ENCODE measurements at places on chromosomes 16 and 17.

DNA sequence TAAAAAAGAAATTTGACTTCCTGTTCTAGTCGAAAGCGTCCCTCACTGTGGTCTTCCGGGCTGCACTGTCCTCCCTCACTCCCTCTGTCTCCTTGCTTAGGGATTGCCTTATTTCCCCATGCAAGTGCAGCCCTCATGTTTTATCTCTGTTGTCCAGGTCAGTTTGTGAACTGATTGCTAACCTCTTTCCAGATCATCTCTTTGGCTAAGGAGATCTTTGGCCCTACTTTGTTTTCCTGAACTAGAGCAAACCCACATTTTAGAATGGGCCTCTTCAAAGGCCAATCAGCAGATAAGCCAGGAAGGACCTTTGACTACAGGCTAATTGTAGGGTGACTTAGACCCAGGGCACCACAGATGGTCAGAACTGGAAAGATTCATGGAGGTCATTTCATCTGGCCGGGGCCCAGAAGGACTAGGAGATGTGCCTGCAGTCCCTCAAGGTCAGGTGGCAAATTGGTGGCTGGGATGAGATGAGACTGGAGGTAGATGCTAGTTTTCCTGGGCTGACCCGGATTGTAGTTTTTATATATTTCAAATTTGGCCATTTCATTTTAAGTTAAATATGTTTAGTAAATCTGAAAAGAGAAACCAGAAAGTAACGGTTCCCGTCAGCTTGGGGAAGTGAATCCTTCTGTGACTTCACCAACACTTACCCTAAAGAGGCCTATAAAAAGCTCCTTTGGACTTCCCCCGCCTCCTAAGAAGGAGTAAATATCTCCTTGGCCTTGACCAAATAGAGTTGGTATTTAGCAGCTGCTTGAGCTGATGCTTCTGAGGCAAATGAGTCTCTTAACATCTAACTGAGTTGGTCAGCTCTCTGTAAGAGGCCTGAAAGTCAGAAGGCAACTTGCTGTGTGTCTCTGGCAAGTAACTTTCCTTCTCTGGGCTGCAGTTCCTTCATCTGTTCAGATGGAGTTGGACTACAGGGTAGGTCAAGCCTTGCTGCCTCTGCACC, 6.2 kb upstream of the SLC25A19 start:
- no peak for DNase-seq

DNA sequence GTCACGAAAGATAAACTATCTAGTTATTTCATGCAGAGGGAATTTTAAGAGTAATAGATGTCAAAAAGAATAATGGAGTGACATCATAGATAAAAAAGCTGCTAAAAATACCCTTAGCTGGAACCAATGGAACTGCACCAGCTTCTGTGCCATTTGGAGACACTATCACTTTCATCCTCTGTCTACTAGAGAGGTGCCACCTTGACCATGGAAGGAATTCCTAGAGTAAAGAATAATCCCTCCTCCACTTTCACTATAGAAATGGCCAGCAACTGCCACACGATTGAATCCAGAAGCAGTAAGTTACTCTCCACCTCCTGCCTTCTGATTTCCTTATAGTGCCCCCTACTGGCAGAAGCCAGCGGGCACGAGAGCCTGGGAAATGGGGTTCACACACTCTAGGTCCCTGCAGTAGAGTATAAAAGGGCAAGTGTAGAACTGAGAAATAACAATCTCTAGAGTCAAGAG, 2.8 kb upstream of the ALDH3A2 start:
- DNase-seq = no peak

- no peak for DNase-seq
Observed at GRCh38 chr16:87363771-87364455, 19.7 kb downstream of the FBXO31 start.

- DNase-seq = no peak
Observed at GRCh38 chr16:28981517-28981916, 3.3 kb upstream of the LAT start.

GRCh38 chr16:89641458-89642119, 15.9 kb downstream of the CHMP1A start:
- no peak for DNase-seq

GRCh38 chr16:51034481-51035109, 116.5 kb downstream of the SALL1 start:
- DNase-seq = no peak

DNA sequence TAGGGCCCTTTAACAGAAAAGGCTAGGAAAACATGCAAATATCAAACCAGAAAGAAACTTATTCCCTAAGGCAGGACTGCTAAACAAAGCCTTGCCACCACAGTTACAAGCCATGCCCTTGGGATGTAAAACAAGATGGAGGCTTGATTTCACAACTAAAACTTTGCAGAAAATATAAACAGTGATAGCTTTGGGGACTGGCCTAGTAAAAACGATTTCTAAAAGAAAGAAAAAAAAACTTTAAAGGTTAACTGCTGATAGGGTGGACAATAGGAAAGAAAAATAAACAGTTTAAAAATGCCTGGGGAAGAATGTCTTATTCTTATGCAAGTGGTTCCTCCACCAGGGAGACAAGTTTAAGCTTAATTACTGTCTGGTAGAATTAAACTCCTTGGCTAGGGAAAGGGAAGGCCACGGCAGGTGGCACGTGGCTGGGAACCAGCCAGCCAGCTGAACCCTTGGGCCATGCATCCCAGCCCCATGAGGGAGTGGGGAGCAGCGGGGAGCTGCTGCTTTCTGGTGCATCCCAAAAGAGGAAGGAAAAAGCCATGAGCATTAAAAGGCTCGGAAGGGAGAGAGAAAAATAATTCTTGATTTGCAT, 10.7 kb upstream of the TMC5 start:
- DNase-seq = no peak

DNA sequence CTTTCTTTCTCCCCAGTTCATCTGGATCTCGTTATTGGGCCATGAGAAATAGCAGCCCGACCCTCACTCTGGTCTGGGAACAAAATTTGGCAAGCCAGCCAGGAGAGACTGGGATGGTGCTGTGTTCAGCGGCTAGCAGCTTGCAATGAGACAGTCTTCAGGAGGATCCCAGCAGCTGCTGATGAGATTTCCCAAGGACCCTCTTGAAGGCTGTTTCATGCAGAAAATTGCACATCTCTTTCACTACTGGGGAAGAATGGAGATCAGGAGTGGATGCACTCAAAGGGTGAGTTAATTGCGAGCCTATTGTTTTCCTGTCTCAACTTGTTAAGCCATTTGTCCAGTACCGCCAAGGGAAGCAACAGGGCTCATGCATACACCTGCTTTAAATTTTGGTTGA, 5.5 kb upstream of the COIL start:
- no peak for DNase-seq

DNA sequence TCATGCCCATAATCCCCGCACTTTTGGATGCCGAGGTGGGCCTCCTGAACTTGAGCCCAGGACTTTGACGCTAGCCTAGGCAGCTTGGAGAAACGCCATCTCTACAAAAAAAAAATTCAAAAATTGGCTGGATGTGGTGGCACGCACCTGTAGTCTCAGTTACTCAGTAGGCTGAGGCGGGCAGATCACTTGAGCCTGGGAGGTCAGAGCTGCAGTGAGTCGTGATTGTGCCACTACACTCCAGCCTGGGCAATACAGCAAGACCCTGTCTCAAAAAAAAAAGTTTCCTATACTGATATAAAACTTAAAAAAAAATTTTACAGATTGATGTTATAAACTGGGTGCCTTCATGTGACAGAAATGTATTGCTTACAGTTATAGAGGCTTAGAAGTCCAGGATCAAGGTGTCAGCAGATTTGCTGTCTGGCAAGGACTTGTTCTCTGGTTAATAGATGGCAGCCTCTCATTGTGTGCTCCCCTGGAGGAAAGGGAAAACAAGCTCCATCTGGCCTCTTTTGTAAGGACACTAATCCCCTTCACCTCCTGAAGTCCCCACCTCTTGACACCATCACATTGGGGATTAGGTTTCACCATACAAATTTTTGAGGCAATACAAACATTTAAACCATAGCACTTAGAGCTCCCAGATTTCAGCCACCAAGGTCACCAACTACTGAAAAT, 8.5 kb upstream of the CES3 start:
- no peak for DNase-seq

GRCh38 chr16:84055366-84055765, 12.8 kb upstream of the SLC38A8 start:
- DNase-seq = no peak

DNA sequence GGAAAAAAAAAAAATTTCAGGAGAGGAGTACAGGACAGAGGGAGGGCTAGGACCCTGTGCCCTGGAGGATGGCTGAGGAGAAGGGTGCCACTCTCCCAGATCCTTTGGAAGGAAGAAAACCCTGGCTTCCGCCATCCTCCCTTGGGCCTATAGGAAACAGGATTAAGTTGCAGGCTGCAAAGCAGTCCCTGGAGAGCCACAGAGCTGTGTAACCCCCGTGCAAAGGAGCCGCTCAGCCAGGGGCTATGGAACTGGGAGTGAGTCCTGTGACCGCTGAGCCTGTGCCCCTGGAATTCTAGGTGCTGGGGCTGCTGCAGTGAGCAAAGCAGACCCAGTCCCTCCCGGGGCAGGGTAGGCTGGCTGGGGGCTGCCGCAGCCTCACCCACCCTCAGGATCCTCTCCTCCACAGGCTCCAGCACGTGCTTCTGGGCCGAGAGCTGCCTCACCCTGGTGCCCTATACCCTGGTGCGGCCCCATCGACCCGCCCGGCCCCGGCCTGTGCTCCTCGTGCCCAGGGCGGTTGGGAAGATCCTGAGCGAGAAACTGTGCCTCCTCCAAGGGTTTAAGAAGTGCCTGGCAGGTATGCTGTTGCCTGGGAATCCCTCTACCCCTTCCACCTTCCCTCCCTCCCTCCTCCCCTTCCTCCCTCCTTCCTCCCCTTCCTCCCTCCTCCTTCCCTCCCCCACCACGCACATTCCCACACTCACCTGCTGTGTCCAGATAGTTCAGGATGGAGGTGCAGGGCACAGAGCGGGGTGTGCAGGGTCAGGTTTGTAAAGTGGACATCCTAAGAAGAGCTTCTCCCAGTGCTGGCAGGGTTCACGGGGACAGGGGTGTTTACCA, 15.3 kb downstream of the SGSH start:
- no peak for DNase-seq

Measured in AG04449 (cell line).